ENCODE measurements at places on chromosomes 5 and 9.
A peak's percentile ranks its signal among the peaks of the same experiment; 100 is the strongest.

DNA sequence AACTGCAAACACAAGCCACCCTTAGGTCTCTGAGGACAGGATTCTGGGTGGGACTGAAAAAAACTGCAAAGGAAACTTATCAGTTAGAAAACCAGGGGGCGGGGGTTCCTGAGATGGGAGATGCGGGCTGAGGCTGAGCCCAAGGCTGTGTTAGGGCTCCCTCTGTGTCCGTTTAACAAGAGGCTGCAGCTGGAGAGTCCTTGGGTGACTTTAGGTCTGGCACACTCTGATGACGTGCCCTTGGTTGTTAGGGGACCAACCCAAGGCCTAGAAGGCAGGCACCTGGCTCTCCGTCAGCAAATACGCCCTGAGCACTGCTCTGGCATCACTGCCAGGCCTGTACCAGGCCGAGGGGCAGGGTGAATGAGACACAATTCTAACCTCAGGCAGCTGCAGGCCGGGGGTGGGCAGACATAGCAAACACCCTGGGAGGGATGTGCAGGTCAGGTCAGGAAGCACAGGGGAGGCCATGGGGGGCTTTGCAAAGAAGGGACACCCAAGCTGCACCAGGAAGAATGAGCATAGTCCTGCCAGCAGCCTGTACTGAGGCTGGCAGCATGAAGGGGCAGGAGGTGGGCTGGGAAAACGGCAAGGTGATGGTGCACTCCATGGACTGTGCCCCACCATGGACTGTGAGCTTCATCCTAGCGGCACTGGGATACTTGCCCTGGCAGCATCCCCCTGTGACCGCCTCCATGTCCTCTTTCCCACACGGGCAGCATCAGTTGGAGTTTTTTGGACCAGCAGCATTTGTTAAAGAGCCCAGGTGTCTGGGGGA lies 137.9 kb downstream of the GABBR2 start:
- DNase-seq: no peak

DNA sequence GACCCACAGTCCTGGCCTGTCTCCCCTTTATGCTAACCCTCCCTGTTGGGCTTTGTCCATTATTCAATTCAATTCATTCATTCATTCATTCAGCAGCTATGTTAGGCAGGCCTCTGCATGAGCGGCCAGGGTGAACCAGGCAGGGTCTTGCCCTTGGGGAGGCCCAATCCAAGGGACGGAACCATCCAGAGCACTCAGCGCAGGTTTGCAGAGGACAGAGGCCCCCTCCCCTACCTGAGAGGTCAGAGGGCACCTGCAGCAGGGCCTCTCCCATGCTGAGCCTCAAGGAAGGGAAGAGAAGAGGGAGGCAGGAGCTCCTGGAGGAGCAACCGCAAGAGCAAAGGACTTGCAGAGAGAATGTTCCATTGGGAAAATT lies 61.4 kb downstream of the C9orf50 start:
- DNase-seq: no peak

- DNase-seq: no peak
Observed at GRCh38 chr9:65449423-65449822, 164.4 kb upstream of the FOXD4L5 start.

GRCh38 chr9:10009401-10009800 lies 603.4 kb downstream of the PTPRD start:
- no peak for DNase-seq

DNA sequence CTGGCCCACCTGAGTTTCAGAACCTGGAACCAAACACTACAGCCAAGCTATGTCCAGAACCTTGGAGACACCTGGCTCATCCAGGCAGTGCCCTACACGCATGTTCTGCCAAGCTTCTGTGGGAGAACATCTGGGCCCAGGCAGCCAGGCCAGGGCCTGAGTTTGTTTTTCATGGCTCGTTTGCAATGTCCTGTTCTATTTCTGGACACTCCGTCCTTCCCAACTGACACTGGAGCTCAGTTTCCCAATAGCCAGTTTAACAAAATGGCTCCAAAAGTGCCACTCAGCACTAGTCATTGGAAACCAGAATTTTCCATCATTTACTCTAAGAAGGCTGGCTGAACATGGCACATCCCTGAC lies 38.6 kb downstream of the SH3RF2 start:
- DNase-seq: no peak

DNA sequence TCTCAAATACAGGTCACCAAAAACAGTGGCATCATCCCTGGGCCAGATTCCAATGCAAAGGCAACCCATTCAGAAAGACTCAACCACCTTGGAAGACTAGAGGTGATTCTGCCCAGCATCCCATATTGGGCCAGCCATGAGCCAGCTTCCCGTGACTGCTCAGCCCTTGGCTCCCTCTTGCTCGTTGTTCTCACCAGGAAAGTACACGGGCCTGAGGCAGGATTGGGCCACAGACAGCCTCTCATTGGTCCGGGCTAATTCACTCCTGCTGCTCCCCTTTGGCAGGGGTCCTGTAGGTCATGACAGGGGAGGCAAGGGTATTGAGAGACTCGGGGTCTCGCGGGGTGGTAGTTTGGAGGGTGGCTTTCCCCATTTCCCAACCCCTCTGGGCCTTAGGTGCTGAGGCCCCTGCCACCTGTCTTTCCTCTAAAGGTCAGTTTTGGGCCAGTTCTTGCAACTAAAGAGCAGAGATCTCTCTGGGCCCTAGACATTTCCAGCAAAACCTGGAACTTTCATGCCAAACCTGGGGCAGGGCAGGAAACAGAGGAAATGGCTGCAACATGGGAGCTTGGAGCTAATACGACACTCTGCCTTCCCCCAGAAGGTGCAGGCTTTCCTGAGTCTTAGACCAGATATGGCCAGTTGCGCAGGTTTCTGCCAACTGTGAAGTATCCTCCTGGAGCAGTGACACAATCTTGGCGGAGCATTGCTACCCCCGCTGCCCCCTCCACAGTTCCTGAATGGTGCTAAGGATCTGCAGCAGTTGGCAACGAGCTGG lies 22.0 kb upstream of the FGFR4 start:
- DNase-seq: no peak

GRCh38 chr5:149916334-149917072 lies 28.1 kb downstream of the PDE6A start:
- DNase-seq: peak; percentile 41

DNA sequence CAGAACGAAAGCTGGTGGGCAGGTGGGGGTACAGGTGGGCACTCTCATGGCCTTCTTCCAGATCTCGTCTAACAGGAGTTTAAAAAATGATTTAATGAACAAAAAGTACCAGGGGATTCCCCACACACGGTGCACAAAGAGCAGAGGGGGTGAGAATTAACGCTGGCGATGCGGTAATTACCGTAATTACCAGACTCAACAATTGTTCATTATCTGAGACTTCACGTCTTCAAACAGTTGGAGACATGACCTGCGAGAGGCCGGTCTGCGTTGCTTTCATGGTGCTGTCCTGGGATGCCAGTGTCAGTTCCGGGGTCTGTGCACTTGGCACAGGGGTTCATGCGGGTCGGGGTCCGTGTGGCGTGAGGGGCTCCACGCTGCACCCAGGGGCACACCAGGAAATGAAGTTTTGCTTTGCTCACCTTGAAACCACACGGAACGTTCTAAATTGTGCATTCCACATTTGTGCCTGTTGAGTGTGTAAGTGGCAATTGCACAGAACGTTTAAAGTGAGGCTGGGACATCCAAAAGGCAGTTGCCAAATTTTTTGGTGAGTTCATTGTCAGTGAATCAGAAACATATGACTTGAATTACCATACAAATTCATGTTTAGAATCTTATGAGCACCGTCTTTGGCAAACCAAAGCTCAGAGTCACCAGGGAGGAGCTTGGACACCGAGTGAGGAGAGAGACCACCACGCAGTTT lies 256.4 kb upstream of the IRX1 start:
- DNase-seq: no peak

DNA sequence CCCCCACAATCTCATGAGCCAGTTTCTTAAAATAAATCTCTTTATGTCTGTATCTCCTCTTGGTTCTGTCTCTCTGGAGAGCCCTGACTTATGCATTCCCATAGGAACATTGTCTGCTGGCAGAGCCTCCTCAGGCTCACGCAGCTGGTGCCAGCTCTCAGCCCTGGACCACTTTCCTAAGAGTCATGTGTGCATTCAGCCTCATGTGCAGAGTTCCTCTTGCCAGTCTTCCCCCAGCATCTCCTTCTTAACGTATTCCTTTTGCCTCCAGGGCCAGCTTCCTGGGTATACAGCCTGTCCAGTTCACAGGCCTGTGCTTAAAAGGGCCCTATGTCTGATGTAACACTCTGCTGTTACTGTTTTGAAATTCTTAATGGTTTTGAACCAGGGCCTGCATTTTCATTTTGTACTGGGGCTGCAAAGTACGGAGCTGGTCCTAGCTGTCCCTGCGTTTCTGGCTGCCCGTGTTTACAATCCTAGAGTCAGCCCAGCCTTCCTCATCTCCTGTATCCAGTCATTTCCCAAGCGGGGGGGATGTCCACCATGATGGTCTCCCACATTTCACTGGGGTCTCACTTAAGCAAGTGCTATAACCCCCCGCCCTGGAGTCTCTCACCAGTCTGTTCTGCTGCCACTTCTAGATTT lies 18.1 kb downstream of the ANKRD33B start:
- DNase-seq: no peak

- no peak for DNase-seq
Observed at GRCh38 chr9:122827761-122828093, 661 bp downstream of the PDCL start.

DNA sequence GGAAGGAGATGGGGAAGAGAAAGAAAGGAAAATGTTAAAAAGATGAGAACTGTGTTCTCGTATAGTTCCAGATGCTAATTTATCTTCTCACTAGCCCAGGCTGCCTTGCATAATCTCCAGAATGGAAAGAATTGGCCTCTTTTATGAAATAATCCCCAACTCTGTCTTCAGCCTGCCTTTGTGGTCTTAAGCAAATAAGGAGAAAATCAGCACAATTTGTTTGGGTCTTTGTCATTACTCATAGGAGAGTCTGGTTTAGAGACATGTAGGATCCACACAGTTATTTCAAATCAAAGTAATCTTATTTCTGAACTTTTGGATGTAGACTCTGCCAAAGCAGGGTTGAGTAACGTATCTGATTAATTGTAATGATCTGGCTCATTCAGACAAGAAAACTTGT lies 50.7 kb upstream of the CAMK4 start:
- no peak for DNase-seq

GRCh38 chr5:59035681-59036080 lies 452.8 kb downstream of the RAB3C start:
- no peak for DNase-seq

DNA sequence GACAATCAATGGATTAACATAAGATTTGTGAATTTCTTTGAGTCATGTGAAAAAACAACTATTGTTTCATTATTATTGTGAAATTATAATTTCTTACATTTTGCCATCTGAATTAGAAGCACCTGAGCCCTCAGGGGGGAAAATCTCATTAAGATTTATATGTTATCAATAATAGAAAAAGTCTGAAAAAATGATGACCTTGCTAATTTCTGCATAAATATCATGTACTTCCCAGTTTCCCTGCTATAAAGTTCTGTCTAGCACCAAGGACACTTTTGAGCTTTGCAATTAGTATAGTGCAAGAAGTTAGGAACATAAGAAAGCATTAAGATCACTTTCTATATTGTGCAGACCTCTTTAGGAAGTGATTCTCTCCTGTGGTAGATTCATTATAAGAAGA lies 488.3 kb upstream of the TUSC1 start:
- DNase-seq: no peak

DNA sequence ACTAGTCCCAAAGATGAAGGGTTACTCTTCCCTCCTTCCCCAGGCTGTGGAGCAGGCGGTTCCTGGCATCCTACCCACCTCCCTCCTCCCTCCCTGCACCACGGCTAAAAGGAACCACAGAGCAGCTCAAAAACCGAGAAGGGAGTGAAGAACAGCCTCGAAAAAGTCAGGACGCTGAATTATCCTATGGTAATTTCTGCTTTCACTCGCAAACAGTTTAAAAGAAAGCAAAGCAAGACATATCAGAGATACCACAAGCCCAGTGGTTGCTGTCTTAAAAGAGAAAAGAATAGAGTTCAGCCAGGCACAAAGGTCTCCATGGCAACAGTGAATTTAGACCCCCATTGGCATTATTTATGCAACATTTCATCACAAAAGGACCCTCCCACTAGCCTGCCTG lies 315.4 kb downstream of the CTNND2 start:
- DNase-seq: no peak

- DNase-seq: no peak
Observed at GRCh38 chr9:108363311-108363710, 492.5 kb downstream of the ACTL7B start.

DNA sequence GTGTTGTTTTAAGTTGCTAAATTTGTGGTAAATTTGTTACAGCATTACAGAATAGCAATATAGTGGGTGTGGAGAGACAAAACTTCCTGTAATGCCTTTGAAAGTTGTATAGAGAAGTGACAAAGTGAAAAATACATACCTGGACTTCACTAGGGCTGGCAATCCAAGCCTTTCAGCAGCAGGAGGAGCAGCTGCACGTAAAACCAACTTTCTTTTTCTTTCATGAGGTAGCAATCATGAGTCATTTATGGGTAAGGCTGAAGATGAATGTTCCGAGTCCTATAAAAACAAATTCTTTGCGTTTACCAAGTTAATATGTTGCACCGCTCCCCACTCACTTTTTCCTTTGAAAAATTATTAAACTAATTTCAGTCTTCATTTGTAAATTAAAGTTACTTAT lies 1138.2 kb downstream of the TAF11L14 start:
- peak; percentile 15 for DNase-seq

Measured in trophoblast cell (in vitro differentiated cells and primary cell).